ENCODE measurements at places on chromosomes 4 and X.

- no peak for DNase-seq
Observed at GRCh38 chr4:24896977-24897376, 15.9 kb downstream of the CCDC149 start.

GRCh38 chr4:111635646-111636045 is 509.6 kb upstream of the FAM241A start:
- DNase-seq: no peak

DNA sequence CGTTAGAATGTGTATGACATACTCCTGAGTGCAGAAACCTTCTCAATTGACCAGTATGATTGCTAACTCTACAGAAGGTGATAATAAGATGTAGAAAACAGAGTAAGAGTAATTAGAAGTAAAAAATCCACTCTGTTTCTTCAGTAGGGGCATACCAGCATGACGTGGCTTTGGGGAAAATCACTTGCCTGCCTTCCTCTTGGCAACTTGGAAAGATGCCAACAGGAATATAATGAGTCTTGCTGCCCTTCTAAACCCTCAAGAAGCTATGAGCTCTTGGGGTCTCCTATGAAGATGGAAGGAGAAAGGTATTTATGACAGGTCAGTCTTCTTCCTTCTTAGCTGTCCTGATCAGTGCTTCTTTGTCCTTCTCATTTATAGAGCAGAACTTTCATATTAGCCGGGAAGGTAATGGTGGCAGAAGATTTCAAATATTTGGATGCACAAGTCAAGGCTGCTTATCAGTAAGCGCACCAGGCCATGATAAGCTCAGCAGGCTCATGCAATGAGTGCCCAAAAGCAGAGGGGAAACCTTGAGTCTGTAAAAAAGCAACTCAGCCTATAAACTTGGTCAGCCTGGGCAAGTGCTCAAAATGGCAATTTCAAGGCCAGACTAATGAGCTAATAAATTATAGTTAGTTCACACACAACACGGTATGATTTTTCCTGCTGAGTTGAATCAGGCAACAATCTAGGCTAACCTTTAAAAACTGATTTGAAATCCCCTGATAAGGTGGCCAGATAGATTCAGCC is 69.7 kb upstream of the PPARGC1A start:
- DNase-seq: no peak

- DNase-seq: no peak
Observed at GRCh38 chr4:184450045-184450444, 24.3 kb downstream of the IRF2 start.

Data from stimulated activated CD4-positive, alpha-beta T cell treated with anti-CD3 and anti-CD28 coated beads, Interleukin-1b, Interleukin-23, amount 100 ng/mL, for 24 hours (primary cell).